ENCODE measurements at places on chromosomes 7 and 10.

- DNase-seq = no peak
These were observed 20.5 kb upstream of the SGCE start for GRCh38 chr7:94676431-94676830.

DNA sequence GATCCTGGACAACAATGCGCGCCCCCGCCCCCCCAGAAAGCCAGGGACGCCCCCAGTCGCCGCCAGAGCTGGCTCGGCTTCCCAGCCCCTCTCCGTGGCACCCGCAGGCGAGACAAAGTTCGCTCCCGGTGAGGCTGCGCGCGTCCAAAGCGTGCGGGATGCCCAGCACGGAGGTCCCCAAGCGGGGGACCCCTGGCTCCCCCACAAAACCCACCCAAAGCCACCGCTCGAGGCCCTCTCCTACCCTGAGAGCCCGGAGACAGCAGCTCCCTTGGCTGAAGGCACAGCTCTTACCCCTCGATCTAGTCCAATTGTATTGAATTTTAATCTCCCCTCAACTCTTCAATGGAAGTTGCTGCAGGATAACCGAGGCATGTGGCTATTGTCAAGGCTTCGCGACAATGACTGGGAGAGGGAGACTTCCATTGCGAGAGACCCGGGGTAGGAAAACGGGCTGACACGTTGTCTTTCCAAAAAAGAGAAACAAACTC, 305.3 kb downstream of the PRPF18 start:
- no peak for DNase-seq

- no peak for DNase-seq
These were observed 6.7 kb upstream of the INHBA start for GRCh38 chr7:41709621-41710020.

- DNase-seq = no peak
These were observed 144.7 kb downstream of the CYP26A1 start for GRCh38 chr10:93218386-93218785.

DNA sequence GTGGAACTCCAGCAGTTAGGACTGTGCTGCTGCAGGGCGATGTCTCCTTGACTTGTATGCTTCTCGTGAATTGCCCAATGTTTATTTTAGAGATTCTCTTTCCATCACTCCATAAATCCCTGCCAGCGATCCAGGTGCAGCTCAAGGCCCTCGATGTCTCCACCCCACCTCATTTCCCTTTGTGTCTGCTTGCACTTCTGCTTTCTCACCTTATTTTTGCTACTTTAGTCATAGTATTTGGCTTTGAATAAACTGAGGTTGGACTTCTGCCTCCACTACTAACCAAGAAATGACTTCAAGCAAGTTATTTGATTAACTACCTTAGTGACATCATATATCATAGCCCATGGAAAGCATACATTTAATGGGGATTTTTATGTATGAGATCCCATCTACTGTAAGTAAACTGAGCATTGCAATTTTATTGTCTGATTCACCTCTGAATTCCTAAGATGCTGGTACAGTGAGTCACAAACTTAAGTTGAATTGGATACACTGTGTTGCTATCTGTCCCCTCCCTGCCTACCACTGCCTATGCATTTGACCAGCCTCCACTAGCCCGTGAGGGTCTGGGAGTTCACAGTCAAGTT, 255.8 kb downstream of the ABCA13 start:
- DNase-seq = no peak
